CD4-positive, CD25-positive, alpha-beta regulatory T cell (primary cell): ENCODE measurements at places on chromosomes 1 and 21. TPM values are rescaled to one million over a fixed set of nuclear protein-coding genes. Genes with fewer than 3 reads are reported as not detected.

BCAR3 gene
- total RNA-seq = 0.62 TPM

HSPA13 gene
- total RNA-seq = 28.6 TPM

AMPD1 gene
- 0.69 TPM for total RNA-seq

FAM167B gene
- 0.44 TPM for total RNA-seq

FOXO6 gene
- 0.91 TPM for total RNA-seq

ANGPTL7 gene
- not detected for total RNA-seq

INSRR gene
- 0.07 TPM for total RNA-seq

ADAMTS4 gene
- total RNA-seq = 5.3 TPM

GRCh38 chr1:232620356-232620969, 9.5 kb downstream of the SIPA1L2 start:
- no peaks in the 10 kb centered on the region for H3K4me1 ChIP-seq
- H3K27me3 ChIP-seq = peaks cover 1% of the 10 kb centered on the region
- no peak overlapping the region for H3K27ac ChIP-seq
- no peak overlapping the region for H3K4me3 ChIP-seq
- no peaks in the 10 kb centered on the region for H3K36me3 ChIP-seq

DNA sequence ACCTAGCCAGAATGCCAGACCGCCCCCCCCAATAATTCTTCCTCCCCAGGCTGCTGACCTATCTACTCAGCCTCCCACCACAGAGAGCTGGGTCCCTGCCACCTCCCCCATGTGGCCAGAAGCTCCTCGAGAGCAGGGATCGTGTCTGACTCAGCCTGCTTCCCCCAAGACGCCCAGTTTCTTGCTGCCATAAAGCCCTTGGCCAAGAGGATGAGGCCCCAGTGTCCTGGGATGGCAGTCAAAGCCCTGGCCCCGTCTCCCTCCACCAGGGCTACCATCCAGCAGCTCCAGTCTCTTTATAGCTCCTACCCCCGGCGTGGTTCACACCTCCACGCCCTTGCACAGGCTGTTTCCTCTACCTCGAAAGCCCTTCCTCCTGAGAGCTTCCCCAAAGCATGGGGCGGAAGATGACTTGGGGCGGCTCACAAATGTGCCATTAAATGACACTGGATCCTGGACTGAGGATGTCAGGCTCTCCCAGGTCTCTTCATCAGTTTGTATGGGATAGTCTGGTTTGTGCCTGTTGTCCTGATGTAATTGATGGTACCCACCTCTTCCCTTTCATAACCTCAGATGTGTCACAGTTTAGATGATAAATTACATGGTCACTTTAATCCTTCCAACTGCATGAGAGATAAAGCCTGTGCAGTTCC, 13.2 kb downstream of the ADGRB2 start:
- no peaks in the 10 kb centered on the region for H3K36me3 ChIP-seq
- H3K27ac ChIP-seq = no peak overlapping the region
- no peaks in the 10 kb centered on the region for H3K4me1 ChIP-seq
- DNase-seq = no peak

DNA sequence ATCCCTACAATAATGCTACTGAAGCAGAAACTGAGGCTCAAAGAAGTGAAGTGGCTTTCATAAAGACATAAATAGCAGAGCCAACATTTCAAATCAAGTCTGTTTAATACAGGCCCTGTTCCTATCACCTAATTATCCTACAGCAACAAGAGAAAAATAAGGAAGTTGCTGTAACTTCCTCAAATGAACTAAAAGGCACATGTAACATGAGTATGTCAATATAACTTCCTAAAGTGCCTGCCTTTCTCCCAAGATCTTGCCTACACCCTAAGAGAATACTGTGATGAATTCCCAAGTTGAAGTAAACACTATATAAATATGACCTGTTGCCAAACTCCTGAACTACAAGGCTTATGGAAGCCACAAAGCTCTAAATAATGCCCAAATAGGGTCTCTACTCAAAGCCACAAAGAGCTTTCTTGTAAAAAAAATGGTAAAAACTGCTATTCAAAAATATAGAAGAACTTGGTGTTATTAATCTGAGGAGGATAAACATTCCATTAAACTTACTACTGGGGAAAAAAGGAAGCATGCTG, 8.6 kb downstream of the BEND5 start:
- no peak overlapping the region for H3K27ac ChIP-seq
- no peak for DNase-seq
- H3K27me3 ChIP-seq = no peaks in the 10 kb centered on the region
- H3K36me3 ChIP-seq = no peaks in the 10 kb centered on the region
- no peaks in the 10 kb centered on the region for H3K4me1 ChIP-seq

GRCh38 chr1:12165342-12165741, 1.4 kb upstream of the TNFRSF1B start:
- DNase-seq = peak; percentile 1
- peaks cover 83% of the 10 kb centered on the region for H3K4me1 ChIP-seq
- no peak overlapping the region for H3K4me3 ChIP-seq
- H3K36me3 ChIP-seq = peaks cover 6% of the 10 kb centered on the region
- H3K27ac ChIP-seq = peak overlapping the region; percentile 97
- H3K27me3 ChIP-seq = no peaks in the 10 kb centered on the region

GRCh38 chr1:219085082-219085481, 88.6 kb upstream of the LYPLAL1 start:
- no peak for DNase-seq
- no peak overlapping the region for H3K27ac ChIP-seq
- H3K27me3 ChIP-seq = no peaks in the 10 kb centered on the region
- no peaks in the 10 kb centered on the region for H3K4me1 ChIP-seq
- no peak overlapping the region for H3K4me3 ChIP-seq

DNA sequence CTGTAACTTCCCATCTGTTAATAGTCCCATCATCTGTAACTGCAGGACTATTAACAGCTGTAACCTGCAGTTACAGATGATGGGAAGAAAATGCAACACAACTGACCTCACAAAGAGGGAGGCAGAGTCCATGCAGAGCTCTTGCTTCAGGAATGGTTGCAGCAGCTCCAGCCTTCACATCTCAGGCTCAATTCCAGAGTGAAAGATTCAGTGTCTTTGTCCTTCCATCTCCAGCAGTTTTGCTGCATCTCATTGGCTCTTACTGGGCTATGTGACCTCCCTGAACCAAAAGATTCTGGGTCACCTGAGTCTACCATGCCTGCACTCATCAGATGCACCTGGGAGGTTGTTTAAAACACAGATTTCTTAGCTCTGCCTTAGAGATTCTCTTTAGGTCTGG, 686.7 kb downstream of the MATN1 start:
- H3K4me1 ChIP-seq = no peaks in the 10 kb centered on the region
- no peak overlapping the region for H3K4me3 ChIP-seq
- no peaks in the 10 kb centered on the region for H3K27me3 ChIP-seq
- H3K27ac ChIP-seq = no peak overlapping the region
- H3K36me3 ChIP-seq = no peaks in the 10 kb centered on the region

GRCh38 chr1:26733982-26734381, 38.2 kb downstream of the ARID1A start:
- no peaks in the 10 kb centered on the region for H3K27me3 ChIP-seq
- H3K4me3 ChIP-seq = no peak overlapping the region
- peaks cover 20% of the 10 kb centered on the region for H3K4me1 ChIP-seq
- peaks cover 79% of the 10 kb centered on the region for H3K36me3 ChIP-seq
- peak; percentile 25 for DNase-seq
- H3K27ac ChIP-seq = no peak overlapping the region

GRCh38 chr1:162200096-162200847, 130.8 kb downstream of the NOS1AP start:
- no peak overlapping the region for H3K4me3 ChIP-seq
- no peak for DNase-seq
- H3K4me1 ChIP-seq = no peaks in the 10 kb centered on the region
- no peaks in the 10 kb centered on the region for H3K27me3 ChIP-seq
- H3K36me3 ChIP-seq = no peaks in the 10 kb centered on the region
- H3K27ac ChIP-seq = no peak overlapping the region

DNA sequence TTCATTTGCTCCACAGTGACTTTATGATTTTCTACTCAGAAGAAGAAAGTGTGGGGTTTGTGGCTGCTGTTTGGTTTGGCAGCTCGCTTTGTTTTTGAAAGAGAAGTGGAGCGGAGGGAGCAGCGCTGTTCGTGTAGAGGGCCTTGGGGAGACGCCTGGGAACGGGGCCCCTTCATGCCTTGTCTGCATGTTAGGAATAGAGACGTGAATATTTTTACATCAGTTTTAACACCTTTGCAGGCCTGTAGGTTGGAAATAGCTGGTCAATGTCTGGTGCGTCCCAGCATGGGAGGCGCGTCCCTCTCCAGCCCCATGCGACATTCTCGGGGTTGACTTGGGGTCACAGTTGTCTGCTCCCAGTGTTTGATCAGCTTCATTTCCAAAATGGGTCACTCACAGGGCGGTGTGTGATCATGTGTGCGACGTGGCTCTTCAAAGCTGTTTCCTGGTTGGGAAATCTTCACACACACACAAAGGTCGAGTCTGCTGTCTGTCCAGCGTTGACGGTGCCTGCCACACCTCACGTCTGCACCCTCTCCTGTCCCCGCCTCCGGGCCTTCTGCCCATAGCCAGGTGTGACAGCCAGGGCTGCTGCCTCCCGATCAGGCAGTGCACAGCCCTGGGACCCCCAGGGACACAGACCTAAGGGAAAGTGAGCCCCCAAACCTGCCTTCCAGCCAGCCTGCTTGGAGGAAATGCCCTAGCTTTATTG, 149.2 kb downstream of the PSMG1 start:
- H3K4me3 ChIP-seq = no peak overlapping the region
- no peaks in the 10 kb centered on the region for H3K4me1 ChIP-seq
- no peaks in the 10 kb centered on the region for H3K27me3 ChIP-seq
- DNase-seq = no peak
- H3K27ac ChIP-seq = no peak overlapping the region

GRCh38 chr21:38952890-38953289, 147.2 kb downstream of the ETS2 start:
- H3K4me1 ChIP-seq = no peaks in the 10 kb centered on the region
- DNase-seq = no peak
- no peak overlapping the region for H3K4me3 ChIP-seq

DNA sequence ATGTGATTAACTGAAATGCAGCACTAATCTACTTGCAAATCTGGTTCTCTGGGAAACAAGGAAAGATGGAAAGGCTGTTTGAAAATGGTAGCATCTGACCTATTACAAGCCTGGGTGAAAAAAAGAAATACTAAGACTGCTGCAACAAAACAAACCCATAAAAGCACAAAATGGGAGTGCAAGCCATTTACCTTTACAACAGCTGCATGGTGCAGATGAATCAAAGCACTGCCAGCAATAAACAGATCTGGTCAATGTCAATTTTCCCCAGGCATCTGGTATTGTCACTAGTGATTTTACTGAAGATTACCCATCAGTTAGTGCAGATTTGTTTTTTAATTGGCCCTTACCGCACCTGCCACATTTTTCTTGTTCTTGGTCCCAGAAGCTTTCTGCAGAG, 1341.7 kb downstream of the PLA2G4A start:
- H3K4me1 ChIP-seq = no peaks in the 10 kb centered on the region
- H3K27ac ChIP-seq = no peak overlapping the region
- H3K36me3 ChIP-seq = no peaks in the 10 kb centered on the region
- no peaks in the 10 kb centered on the region for H3K27me3 ChIP-seq
